Stimulated activated CD8-positive, alpha-beta memory T cell treated with anti-CD3 and anti-CD28 coated beads, Interleukin-4, amount 100 ng/mL, for 1 hour (primary cell): ENCODE measurements at places on chromosomes 12 and 14.

GRCh38 chr12:113097716-113098440 lies 37.7 kb downstream of the RASAL1 start:
- no peak for DNase-seq

DNA sequence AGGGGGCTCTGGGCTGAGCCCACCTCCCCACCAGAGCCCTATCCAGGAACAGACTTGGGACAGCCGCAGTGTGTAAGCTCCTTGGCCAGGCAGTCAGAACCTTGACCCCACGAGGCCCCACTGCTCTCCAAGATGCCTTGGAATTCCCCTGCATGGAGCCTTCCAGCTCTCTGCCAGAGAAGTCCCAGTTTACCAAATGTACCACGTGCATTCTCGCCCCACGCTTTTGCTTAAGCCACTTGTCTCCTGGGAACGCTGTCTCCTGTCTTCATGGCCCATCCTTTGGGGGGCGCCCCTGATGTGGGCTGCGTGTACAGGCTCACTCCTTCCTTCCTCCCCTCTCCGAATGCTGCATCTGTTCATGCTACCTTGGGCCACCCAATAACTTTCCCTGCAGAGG lies 7.9 kb downstream of the FAIM2 start:
- DNase-seq, result no peak

DNA sequence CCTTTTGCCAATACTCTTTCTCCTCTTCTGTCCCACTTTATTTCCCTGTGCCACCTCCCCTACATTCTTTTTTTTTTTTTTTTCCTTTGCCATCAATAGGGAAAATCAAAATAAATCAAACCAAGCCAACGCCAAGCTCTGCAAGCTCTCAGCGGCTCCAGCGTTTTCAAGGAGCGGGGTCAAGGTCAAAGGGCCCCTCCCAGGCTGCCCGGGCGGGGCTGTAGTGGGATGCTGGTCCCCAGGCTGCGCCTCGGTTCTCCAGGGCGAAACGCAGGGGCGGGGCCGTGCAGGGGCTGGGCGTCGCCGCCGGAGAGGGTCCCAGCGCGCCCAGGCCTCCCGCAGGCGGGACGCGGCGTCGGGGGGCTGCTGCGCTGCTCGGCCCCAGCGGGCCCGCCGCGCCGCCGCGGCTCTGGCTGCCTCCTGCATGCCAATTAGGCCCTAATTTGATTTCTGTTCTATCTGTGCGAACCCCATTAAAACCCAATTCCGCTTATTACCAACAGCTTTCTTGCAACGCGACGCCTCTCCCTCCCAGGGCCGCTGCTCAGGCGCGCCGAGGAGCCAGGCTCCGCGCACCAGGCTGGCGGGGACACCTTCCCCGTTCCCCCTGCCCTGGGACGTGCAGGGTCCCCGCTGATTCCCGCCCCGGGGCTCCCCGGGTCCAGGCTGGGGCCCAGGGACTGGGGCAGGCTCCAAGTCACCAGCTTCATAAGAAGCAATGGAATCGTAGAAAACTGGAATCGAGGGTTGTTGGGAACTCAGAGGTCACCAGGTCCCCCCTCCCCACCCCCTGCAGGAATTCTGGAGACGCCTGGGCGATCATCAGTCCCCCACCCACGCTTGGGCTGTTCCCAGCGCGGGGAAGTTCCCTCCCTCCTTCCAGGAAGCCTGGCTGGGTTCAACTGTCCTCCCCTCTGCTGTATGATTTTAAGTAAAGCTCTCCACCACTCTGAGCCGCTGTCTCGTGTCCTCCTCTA lies 50.7 kb upstream of the MAP1LC3B2 start:
- DNase-seq, result no peak

- DNase-seq, result no peak
Measured at GRCh38 chr12:51320695-51321320, 3.2 kb downstream of the BIN2 start.

DNA sequence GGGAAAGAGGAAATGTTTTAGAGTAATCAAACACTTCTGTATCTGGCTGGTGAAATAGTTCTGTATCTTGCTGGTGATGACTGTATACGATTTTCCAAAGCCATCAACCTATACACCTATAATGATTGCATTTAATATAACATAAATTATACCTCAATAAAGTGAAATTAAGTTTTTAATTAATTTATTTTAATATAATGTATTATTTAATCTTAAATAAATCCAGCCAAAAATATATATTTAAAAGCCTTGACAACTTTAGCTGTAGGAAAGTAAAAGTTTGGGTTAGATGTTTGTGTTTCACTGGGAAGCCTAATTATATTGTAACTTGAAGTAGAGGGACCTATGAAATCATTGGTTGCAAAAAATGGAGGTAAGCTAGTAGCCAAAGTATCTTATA lies 654.8 kb upstream of the MIS18BP1 start:
- DNase-seq, result no peak

DNA sequence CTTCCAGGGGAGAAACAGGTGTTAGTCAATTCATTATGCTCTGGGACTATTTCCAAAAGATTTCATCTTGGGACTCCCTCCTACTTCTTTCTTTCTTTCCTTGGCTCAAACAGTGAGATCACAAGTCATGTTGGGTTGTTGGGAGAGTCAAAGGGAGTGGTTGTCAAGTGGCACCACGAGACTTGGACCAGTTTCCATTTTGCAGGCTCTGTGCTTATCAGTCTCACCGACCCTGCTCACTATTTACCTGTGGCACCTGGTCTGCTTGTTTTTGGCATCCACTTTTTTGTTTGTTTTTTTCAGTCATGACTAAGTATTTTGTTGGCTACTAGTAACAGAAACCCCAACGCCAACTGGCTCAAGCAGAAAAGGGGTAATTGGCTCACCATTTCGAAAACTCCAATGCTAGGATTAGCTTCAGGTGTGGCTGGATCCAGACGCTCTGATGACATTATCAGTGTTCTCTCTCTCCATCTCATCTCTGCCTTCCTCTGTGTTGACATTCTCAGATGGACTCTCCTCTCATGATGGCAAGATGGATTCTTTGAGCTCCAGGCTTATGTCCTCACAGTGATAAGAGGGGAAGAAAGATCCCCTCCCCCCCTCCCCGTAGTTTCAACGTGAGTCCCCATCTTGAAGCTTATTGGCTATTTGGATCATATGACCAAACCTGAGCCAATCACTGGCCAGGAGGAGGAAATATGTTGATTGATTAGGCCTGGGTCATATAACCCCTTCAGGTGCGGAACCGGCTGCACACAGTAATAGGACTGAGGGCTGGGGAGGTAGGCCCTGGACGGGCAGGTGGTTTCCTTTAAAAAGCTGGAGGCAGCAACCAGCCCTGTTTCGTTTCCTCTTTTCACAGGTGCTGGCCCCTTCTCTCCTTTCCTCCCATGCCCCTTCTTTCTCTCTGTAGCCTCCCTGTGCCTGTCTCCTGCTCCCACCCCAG lies 84.2 kb downstream of the AACS start:
- no peak for DNase-seq

GRCh38 chr14:82445810-82446570 lies 912.3 kb upstream of the SEL1L start:
- no peak for DNase-seq

- DNase-seq, result no peak
Measured at GRCh38 chr12:131052929-131053328, 99.2 kb downstream of the ADGRD1 start.

DNA sequence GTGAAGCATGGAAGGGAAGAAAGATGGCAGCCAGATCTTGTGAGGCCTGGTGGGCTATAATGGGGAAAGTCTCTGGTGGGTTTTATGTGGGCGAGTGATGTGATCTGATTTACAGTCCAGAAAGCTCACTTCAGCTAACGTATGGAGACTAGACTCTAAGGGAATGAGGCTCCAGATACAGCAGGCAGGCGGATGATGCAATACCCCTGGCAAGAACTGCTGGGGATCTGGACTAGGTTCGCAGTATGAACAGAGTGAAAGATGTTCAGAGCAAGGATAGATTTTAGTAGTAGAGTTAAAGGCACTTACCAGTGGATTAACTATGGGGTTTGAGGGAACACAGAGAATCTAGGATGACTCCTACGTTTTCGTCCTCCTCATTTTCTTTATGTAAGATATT lies 253.1 kb downstream of the ANO2 start:
- DNase-seq, result no peak

DNA sequence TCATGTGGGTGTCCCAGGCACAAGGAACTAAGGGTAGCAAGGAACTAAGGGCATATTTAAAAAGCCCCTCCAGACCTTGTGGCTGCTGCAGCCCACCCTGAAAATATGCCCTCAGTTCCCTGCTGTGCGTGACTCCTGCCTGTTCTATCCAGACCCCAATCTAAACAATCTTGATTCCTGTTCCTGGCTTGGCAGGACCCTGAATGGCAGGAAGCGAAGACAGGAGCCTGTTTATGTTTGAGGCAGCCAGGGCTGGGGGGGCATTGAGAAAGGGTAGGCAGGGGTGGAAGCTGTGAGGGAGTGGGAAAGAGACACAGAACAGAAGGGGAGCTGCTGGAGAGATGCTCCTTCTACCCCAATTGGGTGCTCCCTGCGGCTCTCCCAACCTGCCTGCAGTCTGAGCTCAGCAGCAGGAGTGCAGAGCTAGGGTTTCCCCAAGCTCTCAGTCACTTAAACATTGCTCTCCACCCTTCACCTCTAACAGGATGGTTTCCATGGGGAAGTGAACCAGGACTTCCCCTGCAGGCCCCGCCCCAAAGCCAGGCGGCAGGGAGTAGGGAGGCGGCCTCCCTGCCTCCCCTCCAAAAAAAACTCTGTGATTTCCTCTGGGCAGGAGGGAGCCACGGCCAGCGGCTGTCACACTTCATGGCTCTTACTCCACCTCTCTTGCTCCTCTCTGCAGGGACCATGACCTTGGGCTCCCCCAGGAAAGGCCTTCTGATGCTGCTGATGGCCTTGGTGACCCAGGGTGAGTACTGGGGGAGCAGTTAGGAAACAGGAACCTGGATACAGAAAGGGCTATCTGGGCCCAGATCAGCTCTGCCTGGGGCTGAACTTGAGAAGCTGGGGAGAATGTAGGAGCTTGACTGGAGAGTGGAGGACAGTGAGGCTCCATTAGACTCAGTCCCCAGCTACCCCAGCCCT lies 4.7 kb downstream of the ACVRL1 start:
- no peak for DNase-seq

DNA sequence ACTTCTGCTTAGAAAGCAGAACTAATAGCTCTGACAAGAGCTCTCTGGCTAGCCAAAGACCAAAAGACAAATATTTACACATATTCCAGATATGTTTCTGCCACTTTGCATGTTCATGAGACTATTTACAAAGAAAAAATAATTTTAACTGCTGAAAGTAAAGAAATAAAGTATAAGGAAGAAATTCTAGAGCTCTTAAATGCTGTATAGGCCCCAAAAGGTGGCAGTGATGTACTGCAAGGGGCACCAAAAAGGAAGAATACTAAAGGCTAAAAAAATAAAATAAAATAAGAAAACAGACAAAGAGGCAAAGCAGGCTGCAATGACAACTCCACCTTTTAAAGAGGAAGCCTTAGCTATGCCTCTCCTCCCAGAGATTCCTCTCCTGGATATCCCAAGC lies 23.0 kb downstream of the KLRK1 start:
- no peak for DNase-seq

DNA sequence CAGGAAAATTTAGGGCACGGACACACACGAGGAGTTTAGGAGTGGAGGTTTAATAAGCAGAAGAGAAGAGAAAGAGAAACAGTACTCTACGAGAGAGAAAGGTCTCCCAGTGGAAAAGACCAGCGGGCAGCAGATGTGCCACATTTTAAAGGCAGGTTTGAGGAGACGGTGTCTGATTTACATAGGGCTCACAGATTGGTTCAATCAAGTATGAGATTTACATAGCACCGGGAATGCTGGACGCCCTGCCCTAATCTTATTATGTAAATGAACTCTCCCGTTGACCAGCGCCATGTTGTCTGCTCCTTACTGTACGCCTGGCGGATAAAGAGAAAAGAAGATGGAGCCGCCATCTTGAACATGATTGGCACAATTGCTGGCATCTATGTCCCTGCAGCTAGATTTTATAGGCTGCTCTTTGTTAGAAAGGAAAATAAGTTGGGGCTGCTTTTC lies 17.9 kb downstream of the NFKBIA start:
- no peak for DNase-seq

GRCh38 chr12:121443193-121443870 lies 43.4 kb downstream of the RNF34 start:
- peak; percentile 41 for DNase-seq

DNA sequence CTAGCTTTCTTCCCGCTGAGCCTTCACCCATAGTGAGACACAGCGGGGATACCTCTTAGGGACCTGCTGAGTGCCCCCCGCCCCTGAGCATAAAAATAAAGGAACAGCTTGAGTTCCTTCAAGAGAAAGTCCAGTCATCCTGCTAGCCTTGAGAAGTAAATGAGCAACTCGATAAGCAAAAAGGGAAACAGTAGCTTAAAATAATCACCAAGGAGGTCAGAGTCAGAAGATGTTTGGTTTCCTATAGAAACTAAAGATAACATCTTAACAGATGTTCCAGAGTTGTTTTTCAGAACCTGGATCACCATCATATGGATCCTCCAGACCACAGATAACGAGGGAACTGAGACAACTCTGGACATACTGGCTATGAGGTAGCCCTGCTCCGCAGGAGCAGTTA lies 94.0 kb downstream of the BCAT1 start:
- no peak for DNase-seq
